ENCODE measurements at places on chromosomes 6 and 20. TPM values are rescaled to one million over a fixed set of nuclear protein-coding genes. Genes with fewer than 3 reads are reported as not detected.

The WFDC5 gene
- not detected for total RNA-seq

GRCh38 chr6:130306377-130306776 is 59.4 kb upstream of the TMEM200A start:
- no peak for DNase-seq

DNA sequence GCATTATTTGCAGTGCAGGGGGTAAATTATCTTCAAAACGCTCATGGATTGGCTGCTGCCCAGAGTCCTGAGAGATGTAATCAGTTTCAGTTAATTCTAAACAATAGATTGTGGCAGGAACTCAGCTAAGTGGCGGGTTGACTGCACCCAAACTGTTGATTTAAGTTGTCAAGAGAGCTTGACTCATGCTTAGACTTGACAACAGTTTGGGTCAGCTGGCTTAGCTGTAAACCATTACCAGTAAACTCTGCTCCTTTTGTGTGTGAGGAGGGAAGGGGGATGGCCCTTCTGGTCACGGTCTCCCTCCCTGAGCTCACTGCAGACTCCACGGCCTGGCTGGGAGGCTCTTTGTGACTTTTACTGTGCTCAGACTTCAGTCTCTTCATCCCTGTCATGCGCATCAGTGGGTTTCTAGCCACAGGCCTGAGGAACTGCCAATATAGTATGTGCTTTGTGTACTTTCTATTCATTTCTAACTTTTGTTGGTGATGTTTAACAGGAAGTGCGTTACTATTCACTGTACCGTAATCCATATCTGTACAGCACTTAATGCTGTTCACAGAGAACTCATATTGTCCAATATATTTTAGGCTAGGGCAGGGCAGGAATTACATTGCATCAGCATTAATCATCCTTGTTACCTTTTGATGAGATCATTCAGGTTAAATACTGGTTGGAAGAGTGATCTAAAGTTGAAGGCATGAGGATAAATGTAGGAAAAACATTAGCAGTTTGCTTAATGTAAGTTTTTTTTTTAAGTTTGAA is 488.3 kb downstream of the CDKAL1 start:
- DNase-seq = peak; percentile 45

DNA sequence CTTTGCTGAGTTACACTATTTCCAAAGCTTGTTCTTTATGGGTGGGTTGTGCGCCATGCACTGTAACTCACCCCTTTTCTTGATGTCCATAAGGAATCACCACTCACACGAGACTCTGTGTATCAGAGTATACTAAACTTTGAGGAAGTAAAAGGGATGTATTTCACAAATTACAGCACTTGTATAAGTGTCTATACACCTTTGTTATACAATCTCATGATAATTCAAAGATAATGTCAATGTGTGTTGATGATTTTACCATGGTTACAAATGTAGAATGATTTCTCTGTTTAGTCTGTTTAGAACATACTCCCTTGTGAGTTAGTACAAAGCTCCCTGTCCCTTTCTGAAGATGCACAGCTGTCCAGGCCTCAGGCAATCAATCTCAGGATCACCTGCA is 922.2 kb upstream of the MAP3K7 start:
- no peak for DNase-seq

DNA sequence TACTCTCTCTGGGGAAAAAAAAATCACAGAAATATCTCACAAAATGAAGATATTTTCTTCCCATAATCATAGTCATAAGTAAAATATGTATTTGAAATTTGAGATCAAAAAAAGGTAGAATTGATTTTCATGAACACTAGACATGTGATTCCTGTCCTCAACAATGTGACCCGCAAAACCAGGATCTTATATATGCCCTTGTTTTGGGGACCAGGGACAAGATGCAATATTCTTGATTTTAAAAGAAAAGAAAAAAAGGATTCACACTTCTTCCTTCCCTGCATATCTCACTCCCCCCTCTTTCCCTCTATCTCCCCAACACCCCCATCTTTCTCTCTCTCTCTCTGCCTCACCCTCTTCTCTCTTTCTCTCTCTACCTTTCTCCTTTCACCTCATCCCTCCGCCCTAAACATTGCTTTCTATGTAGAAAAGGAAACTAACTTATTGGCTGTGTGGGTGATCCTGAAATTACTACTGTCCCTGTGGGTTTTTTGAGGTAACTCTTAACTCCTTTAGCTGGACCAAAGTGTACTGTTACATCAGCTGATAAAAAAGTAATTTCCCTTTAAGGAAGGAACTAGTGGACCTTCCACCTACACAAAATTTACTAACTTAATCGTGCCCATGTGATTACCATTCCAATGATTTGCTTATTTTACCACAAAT is 85.6 kb downstream of the AIG1 start:
- DNase-seq = no peak

- no peak for DNase-seq
These were observed 6.7 kb downstream of the TCEA2 start for GRCh38 chr20:64069614-64070243.

DNA sequence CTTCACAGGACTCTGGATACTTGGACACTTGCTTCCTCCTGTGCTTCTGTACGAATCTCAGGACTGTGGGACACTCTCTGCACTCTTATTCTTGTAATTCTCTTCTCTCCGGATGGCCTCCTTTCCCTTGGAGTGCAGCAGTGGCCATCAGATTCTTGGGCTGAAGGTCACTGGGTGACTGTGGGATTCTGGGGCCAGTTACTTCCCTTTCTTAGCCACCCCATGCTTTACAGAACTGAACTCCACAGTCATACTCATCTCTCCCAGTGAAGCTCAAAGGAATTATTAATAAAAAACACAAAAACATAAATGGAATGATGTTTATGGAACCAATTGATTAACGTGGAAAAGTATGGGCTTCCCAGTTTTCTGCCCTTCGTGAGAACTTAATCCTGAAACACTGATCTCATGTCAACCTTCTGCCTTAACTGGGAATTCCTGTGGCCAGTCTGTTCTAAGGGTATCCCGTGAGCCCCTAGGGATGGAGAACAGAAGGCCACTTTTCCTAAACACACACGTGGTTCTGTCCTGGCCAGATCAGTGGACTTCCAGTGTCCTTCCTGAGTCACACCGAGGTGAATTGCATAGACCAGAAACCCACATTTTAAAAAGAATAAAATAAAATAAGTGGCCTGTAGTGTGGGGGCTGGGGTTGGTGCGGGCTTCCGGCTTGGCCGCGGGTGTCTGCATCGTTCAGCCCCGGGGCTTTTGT is 23.6 kb upstream of the HLA-E start:
- DNase-seq = no peak

- no peak for DNase-seq
These were observed 60.1 kb upstream of the MLN start for GRCh38 chr6:33863723-33864440.
